ENCODE measurements at places on chromosomes 2 and 18.

DNA sequence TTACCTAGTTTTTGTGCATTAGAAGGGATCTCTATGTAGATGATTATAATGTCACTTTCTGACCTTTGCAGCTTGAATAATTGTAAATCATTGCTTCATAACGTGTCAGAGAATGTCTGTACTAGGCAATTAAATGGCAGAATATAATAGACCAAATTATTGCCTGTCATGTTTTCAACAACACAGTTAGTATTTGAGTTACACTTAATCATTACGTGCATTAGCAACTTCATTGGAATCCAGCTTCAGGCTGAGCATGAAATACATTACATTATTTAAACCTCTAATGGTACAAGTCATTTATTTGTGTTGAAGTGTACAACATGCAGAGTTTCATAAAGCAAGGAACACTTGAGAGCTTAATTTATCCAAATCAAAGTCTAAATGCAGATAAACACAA is 48.0 kb downstream of the ZNF407 start:
- DNase-seq, result no peak

DNA sequence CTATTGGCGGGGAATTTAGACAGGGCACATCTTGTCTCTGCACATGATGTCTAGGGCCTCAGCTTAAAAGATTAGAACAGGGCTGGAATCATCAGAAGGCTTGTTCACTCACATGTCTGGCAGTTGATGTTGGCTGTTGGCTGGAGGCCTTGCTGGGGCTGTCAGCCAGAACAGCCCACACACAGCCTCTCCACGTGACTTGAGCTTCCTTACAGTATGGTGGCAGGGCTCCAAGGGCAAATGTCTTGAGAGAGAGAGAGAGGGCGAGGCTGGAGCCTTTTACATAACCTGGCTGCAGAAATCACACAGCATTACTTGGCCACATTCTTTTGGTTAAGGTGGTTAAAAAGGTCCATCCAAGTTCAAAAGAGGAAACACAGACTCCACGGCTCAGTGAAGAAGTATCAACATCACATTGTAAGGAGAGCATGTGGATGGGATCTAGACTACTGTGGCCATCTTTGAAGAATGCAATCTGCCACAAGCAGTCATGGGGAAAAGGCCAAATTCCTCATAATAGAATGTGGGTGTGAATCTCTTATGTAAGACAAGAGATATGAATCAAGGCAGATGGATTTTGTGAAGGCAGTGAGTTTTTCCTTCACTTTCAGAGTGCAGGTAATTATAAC is 30.4 kb downstream of the SRSF7 start:
- DNase-seq, result no peak

DNA sequence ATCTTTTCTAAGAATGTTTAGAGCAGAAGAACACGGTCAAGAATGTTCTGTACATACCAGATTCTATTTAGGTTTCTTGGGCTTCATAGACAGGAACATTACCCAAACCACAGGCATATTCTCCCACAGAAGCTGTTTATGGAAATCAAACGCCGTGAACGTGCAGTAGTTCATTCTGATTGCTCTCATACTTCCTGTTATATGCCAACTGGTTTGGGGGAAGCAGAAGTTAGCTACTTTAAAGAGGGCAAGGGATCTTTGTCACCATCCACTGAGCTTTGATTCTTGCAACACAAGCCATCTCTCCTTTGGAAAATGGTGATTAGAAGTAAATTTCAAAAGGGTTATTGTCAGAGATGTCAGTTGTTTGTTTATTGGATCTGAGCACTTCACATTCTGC is 182.2 kb upstream of the NRP2 start:
- DNase-seq, result no peak

DNA sequence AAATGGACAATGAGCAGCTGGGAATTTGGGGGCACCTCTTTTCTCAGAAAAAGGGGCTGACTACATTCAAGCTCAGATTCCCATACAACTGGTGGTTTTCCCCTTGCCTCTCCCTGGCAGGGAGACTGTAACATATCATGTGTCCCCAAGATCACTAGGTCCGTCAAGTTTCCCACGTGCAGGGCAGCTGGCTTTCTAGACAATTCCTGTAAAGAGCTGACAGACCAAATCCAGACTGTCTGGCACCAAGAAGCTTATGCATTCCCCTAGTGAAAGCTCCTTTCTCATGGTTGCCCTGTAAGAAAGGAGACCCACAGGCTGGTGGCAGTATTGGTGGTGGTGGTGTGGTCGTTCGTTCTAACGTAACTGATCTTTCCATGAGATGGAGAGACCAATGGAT is 48.8 kb downstream of the THUMPD2 start:
- no peak for DNase-seq

GRCh38 chr18:47929681-47930198 is 719 bp downstream of the SMAD2 start:
- DNase-seq, result no peak

GRCh38 chr18:80213182-80213581 is 34.1 kb downstream of the PARD6G start:
- no peak for DNase-seq

DNA sequence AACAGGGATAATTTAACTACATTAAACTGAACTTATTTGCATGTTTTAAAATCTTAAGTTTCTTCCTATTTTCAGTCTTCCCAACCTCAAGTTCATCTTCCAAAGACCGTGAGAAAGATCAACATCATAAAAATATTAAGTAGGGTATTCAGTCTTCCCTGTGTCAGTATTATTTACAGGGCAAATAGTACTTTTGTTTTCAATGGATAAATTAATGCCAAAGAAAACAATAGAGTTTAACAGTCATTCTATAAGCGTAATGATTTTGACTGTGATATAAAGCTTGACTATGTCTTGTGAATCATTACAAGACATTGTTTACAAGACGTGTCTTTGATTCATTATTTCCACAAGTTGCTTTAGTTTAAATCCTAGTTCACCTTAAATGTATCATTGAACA is 48.0 kb upstream of the NRXN1 start:
- no peak for DNase-seq

DNA sequence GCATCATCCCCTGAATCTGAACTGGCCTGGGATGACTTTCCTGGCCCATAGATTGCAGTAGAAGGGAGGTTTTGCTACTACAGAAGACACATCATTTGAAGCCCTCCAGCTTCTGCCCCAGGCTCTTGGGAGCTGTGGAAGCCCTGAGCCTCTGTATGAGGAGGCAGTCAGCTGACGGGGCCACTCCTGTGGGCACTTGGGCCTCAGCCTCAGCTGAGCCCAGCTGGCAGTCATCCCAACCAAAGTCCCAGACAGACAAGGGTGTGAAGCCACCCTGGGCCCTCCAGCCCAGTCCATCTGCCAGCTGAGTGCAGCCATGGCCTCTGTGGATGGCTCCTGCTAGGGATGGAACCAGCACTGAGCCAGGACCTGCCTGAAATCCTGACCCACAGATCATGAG is 502.3 kb upstream of the HS6ST1 start:
- no peak for DNase-seq

GRCh38 chr18:22813648-22814328 is 119.3 kb upstream of the RBBP8 start:
- DNase-seq, result no peak

GRCh38 chr2:1340141-1340512 is 73.1 kb upstream of the TPO start:
- DNase-seq, result no peak

- no peak for DNase-seq
These were observed 15.6 kb downstream of the ODC1 start for GRCh38 chr2:10432311-10433181.

DNA sequence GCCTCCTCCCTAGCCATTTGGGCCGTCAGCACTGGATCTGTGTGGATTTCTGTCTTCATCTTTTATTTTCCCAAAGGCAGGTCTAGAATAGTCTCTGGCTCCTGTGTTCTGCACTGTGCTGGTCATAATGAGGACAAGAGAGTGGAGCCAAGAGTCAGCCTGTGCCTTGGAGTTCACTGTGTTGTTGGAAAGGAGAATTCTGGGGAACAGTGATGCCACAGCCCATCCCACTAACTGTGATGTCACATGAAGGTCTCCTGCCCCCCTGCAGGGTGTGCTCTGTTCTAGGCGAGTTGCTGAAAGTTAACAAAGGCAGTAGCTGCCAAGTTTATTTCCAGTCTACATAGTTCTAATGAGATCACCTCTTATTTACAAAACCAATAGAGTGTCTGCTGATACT is 248.5 kb downstream of the TPGS2 start:
- DNase-seq, result no peak

DNA sequence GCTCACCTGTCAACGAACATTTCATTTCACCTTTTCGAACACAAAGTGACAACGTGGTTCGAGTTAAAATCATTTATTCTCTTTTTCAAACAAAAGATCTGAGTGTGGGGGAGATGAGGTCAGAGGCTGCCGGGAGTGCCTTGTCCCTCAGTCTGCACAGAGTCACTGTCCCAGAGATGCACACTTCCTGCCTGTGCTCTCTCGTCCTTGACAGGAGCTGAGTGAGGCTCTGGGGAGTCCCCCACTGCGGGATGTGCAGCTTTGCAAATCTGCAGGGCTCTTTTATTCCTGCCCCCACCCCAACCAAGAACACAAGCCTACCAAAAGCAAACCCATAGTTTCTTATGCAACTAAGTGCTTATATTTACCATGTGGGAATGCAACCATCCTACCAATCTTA is 497.8 kb downstream of the EIPR1 start:
- no peak for DNase-seq

GRCh38 chr18:61203151-61203550 is 130.1 kb upstream of the CDH20 start:
- no peak for DNase-seq

DNA sequence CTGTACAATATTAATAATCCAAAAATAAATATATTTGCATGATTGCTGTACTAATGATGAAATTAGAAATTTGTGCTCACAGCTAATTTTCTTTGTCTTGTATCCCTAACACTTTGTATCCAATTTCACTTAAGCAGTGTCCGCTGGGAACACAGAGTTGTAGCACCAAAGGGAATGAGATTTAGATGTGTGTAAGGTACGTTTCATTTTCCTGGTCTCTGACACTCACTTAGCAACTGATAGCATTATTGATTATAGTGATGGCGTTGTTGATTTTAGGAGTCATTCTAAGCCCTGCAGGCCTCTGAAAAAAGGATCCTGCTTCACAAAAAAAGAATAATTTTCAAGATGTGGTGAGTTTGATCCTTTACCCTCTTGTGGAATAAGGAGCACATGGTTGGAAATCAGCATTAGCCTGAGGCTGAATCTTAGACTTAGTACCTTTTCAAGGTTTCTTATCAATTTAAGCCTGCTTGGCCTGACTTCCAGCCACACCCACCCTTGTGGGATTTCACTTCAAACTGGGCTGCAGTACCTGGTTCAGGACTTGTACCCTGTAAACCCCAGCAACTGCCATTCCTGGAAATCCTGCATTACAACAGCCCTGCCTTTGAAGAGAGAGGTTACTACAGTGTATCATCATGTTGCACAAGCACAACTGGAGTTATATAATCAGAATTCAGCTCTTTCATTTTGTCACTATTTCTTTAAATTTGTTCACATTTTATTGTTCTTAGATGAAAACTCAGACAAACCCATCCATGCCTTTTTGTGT is 116.2 kb downstream of the RND3 start:
- DNase-seq, result no peak

Measured in activated T-cell treated with anti-CD3 and anti-CD28 coated beads for 48 hours (primary cell).